Stimulated activated CD4-positive, alpha-beta T cell treated with anti-CD3 and anti-CD28 coated beads, Interleukin-4, amount 100 ng/mL, for 1 hour (primary cell): ENCODE measurements at places on chromosomes 7 and 10.

GRCh38 chr7:107580716-107581383 lies 804 bp downstream of the BCAP29 start:
- no peak for DNase-seq

GRCh38 chr7:106655703-106656498 lies 5.1 kb downstream of the CCDC71L start:
- no peak for DNase-seq

DNA sequence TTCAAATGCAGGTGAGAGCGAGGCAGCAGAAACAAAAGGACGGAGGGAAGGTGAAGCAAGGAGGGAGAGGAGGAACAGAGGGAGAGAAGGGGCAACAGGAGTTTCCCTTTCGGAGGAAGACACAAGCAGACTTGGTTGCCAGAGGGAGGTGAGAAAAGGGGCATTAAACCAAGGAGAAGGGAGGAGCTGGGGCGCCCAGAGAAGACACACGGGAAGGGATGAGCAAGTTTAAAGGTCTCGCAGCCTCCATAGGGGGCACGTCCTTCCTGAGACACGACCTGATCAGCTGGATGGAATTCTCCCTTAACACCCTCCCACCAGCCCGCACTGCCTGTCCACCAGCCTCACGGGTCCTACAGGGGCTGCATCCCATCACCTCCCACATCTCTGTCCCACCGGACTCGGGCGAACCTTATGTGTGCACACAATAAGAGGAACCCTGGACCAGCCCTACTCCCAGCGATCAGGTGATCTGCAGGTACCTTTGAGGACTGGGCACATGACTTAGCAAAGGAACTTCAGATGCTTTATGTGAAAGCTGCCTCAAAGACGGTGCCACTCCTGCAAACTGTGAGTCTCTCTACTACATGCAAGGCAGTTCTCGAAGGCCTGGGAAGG lies 251.2 kb downstream of the TNS3 start:
- no peak for DNase-seq

GRCh38 chr10:5503477-5503835 lies 4.1 kb upstream of the CALML5 start:
- no peak for DNase-seq

- no peak for DNase-seq
Measured at GRCh38 chr10:119251315-119251708, 43.9 kb downstream of the GRK5 start.

- no peak for DNase-seq
Measured at GRCh38 chr10:132810807-132811700, 25.1 kb upstream of the NKX6-2 start.

- DNase-seq = no peak
Measured at GRCh38 chr7:143384661-143385631, 3.8 kb downstream of the ZYX start.

DNA sequence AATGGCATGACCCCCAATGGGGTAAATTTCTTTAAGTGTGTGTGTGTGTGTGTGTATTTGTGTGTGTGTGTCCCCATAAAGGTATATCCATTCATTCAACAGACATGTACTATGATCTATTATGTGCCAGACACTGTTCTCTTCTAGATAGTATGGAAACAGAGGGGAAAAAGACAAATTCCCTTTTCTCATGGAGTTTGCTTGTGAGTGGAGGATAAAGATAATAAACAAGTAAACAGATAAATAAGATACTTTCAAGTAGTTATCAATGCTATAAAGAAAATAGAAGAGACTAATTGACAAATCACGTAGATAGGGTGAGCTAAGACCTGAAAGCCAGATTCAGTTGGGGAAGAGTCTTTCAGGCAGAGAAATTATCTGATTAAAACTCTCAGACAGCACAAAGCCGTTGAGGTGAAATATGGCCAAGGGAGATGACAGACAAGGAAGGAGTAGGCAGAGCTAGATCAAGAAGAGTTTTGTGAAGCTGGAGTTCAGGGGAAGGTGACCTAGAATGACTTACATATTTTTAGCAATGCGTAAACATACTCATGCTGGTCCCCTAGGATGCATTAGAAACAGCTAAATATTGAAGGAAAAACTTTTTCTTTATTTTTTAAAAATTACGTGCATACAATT lies 45.2 kb upstream of the DMTF1 start:
- no peak for DNase-seq

DNA sequence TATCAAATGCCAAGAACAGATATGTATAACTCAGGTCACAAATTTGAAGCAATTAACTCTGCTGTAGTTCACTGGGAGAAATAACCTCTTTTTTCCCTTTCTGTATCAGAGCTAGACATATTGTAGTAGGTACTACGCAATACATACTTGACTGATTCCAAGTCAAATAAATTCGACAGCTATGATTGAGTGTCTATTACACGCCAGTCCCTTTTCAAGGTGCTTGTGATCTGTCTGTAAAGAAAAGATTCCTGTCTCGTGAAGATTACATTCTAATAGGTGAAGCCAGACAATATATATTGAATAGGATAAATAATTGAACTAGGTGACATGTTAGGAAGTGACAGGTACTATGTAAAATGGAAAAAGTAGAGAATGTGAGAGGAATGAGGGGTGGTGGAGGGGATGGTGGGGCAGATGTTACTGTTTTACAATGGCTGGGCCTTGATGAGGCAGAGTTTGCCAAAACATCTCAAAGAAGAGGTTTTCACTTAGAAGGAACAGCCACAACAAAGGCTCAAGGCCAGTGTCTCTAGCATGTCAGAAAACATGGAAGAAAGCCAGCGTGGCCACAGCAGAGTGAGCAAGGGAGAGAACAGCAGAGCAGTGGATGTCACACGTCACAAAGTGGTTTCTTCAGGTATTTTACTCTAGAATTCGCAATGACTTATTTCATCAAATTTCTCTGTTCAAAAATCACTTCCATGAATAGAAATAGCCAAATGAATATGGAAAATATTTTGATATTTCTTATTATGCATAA lies 282.6 kb upstream of the CACNA2D1 start:
- DNase-seq = no peak

DNA sequence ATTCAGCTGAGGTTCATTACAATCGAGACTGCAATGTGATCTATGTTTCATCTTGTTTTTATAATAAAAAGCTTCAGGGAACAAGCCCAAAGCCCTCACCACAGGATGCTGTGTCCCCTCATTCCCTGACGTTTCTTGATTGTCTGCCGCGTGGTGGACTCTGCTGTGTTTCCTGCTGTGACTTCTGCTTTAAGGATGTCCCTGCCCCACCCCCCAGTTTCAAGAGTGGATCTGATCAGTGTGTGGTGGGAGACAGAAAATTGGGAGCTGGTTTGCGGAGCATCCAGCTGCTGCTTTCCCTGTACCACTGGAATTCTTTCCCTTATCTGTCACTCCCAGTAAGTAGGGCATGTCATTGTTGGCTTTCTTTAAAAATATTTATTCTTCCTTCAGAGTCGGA lies 86.2 kb downstream of the CREM start:
- DNase-seq = no peak
